ENCODE measurements at places on chromosomes 12 and 14.

DNA sequence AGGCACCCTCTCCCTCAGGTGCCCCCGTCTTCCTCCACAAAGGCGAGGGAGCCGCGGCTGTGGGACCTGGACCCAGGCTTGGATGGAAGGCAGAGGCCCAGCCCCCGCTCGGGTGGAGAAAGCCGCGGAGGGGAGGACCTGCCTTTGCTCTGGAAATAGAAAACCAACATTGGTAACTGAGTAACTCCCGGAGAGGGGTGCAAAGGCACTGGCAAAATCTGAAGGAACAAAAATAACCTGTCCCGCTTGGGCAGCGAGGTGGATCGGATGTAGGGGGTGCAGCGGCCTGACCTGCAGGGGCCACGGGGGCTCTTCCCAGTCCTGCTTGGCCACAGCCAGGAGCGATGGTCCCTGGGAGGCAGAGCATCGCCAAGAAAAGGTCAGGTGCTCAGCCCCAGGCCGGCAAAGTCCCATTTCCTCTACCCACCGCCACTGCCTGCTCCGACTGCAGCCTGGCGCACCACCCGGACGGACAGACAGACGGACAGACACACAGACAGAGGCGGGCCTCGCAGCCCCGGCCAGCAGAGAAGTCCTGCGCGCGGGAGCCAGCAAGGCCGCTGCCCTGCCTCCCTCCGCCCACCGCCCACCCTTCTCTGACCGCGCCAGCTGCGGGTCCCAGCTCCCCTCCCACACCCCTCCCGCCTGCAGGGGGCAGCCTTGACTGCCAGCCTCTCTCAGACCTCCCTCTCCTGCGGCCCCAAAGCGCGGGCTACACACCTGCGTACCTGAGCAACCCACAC, 21.4 kb upstream of the TMEM106C start:
- DNase-seq, result no peak

- no peak for DNase-seq
Measured at GRCh38 chr14:56176530-56176929, 58.3 kb downstream of the PELI2 start.

- DNase-seq, result no peak
Measured at GRCh38 chr12:19144985-19145384, 15.5 kb downstream of the PLEKHA5 start.

GRCh38 chr12:67651132-67651695, 2.7 kb downstream of the DYRK2 start:
- no peak for DNase-seq

GRCh38 chr12:123960856-123961255, 11.8 kb downstream of the CCDC92 start:
- no peak for DNase-seq

GRCh38 chr14:104657563-104658324, 31.7 kb upstream of the INF2 start:
- DNase-seq, result no peak

- no peak for DNase-seq
Measured at GRCh38 chr14:90332271-90332584, 487 bp upstream of the NRDE2 start.

DNA sequence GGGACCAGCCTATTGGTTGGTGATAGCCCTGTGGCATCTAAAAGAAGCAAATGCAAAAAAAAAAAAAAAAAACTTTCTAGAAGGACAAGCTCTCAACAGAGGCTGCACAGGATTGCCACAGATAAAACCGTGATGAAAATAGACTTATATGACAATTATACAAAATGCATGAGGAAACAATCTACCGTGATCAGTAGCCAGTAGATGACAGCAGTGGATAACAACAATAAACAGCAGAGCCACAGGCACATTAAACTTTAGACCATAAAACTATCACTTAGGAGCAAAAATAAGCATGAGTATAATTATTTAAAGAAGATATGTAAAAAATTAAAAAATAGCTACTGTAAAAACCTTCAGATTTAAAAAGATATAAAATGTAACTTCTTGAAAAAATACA, 183.5 kb upstream of the ABCD2 start:
- no peak for DNase-seq

GRCh38 chr12:88574278-88574677, 6.0 kb downstream of the KITLG start:
- DNase-seq, result no peak

DNA sequence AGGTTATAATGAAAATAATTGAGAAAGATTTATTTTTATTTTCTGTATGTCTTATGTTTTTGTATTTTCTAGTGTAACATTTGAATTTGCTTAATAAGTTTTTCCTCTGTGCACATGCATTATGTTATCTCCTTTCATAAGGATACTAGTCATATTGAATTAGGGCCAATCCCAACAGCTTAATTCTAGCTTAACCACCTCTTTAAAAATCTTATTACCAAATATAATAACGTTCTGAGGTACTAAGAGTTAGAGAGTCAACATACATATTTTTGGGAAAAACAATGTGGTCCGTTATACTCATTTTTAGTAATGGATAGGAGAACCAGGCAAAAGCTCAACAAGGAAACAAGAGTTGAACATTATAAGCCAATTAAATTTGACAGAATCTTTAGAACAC, 845.6 kb upstream of the SEL1L start:
- DNase-seq, result no peak

GRCh38 chr14:52053044-52053443, 15.8 kb downstream of the NID2 start:
- DNase-seq, result no peak

- DNase-seq, result no peak
Measured at GRCh38 chr12:116384175-116384574, 106.7 kb upstream of the MED13L start.

GRCh38 chr12:56897844-56898361, 36.3 kb downstream of the SDR9C7 start:
- no peak for DNase-seq

GRCh38 chr12:88553941-88554658, 26.2 kb downstream of the KITLG start:
- DNase-seq, result peak; percentile 63

DNA sequence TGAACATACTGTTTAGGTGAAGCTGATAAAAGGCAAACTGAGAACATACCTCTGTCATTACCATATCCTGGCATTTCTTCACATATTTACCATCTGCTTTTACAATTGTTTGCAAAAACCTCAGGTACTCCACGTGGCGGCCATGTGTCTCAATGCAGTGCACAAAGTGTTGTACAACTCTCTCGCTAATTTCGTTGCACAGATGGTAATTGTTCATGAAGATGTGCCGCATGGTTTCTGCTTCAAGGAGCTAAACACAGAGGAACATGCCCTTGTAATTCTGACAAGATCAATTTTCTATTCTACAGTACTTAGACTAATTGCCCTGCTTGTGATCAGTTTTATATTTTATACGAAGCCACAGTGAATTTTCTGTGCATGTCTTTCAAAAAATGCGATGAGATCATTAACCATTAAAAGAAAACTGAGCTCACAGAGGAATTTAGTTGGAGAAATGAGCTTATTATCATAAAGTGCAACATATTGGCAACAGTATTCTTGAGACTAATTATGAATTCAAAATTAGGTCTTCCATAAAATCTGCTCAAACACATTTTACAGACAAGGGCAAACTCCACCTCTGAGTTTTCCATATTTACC, 233.8 kb downstream of the ITPR2 start:
- DNase-seq, result no peak

DNA sequence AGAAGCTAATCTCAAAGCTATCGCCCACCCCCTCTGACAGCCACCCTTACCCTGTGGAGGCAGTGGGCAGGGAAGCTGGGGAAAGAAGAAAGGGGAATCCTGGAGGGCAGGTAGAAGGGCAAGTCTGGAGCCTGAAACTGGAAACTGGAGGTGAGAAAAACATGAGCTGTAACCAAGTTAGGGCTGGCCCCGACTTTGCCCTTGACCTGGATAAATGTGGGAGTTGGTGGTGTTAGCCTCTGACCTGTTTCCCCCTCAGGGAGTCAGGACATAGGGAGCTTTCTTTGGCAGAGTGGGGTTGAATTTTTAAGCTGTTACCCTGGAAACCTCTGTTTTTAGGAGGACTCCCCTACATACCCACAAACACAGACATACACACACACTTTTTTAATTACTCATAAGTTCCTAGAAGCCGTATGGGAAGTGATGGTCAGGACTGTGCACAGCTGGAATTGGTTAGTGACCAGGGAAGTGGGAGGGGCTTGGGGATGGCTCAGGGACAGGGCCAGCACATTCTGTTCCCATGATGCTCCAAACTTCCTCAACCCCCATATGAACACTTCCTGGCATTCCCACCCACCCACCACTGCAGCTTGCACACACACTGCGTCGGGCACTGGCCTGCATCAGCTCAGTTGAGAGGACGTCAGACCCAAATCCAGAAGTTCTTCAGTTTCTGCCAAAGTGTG, 5.0 kb upstream of the MMP19 start:
- DNase-seq, result no peak

DNA sequence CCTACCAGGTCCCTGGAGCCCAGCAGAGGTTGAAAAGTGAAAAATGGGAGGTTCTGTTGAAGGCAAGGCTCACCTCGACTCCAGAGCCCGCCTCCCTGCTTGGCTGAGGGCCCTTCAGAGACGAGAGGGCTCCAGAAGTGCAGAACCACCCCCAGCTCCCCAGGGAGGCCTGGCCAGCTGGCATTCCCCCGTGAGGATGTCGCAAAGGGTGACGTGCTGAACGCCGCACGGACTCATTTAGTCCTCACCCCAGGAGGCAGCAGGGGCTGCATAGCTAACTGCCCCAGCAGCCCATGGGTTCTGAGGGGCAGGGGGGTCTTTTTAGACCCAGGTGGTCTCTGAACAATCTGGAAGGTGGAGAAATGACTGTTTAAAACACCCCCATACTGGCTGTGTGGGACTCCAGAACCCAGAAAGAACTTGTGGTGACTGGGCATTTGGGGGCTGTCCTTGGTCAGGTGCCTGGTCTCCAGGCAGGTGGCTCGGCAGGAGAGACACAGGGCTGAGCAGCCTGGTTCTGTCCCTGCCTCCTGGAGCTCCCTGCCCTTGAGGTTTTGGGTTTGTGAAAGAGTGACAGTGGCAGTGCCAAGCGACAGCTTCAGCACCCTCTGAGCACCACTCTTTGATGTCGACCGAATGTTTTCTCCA, 32.0 kb downstream of the ANAPC7 start:
- no peak for DNase-seq

- no peak for DNase-seq
Measured at GRCh38 chr12:13211191-13211858, 14.8 kb downstream of the EMP1 start.

DNA sequence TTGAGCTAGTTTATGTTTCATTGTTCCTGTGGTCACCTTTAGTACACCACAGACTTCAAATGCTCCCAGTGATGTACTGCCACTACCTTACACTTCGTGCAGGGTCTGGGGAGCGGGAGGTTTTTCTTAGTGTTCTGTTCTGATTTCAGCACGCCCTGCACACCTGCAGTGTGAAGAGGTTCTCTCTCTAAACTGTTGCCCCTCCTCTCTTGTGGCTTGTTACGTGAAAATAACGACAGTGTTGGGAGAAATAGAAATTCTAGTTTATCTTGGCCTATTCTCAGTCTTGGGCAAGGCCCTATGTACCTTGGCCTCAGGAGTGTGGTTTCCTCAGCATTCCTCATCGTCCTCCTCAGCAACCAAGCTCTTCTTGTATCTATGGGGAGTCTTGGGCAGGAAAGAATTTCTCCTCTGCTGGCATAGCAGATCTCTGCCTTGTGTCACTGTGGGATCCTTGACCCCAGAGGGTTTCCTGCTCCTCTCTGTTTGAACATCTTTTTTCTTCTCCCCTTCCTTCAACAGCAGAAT, 48.6 kb downstream of the EIF2S3B start:
- no peak for DNase-seq

DNA sequence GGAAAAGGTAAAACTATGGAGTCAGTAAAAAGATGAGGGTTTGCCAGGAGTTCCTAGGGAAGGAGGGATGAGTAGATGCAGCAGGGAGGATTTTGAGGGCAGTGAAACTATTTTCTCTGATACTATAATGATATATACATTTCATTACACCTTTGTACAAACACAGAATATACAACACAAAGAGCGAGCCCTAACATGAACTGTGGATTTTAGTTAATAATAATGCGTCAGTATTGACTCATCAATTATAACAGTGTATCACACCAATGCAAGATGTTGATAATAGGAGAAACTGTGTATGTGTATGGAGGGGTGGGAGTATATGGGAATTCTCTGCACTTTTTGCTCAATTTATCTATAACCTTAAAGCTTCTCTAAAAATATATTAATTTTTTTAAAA, 404.3 kb upstream of the NOVA1 start:
- no peak for DNase-seq

DNA sequence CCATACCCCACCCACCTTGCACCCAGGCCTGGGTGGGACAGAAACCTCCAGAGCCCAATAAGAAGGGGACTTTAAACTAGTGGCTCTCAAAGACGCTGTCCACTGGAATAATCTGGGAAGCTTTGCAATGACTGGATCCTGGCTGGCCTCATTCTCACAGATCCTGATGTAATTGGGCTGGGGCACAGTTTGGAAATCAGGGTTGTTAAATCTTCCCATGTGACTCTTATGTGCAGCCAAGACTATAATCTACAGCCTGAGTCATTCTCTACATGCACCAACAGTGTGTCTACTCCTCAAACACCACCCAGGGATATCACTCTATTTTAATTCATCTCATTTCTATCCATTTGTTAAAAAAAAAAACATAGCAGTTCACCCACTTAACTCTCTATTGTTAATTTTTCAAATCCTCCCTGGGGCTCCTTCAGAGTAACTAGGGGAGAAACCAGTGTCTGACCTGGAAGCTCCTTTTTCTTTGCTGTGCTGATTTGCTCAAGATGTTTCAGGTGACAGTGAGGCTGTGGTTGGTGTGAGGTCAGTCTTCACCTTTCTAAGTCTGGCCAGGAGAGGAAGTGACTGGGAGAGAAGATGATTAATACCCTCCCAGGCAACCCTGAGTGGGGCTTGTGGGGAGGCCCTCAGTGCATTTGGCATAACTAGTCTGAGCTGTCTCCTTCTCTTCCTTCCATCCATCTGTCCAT, 211.6 kb upstream of the SFSWAP start:
- DNase-seq, result no peak

DNA sequence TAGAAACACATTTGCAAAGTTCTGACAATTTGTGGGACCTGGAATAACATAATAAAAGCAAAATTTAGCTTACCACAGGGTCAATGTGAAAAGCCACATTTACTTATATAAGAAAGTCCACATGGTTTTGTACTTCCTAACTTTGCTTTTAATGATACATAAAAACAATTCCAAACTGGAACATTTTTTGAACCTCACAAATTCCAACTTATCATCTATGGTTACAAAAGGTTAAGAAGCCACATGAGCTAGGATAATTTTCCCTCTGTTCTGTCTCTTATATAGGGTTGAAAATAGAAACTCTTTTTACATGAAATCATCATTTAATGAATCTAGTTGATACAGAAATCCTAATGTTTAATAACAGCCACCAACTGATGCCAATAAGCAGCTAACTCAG, 8.9 kb upstream of the RERG start:
- no peak for DNase-seq

GRCh38 chr14:74922752-74923401, at the start of gene RPS6KL1:
Gene RPS6KL1, minus strand, starts transcription at chr14:74923260. Its CDS starts 1,719 bp downstream, at chr14:74921541.
- DNase-seq, result peak; percentile 82

GRCh38 chr12:6959805-6960592, 8.8 kb downstream of the PTPN6 start:
- no peak for DNase-seq

GRCh38 chr14:55241673-55242072, 29.5 kb upstream of the FBXO34 start:
- no peak for DNase-seq
